ENCODE measurements at places on chromosomes 7 and 10.
A peak's percentile ranks its signal among the peaks of the same experiment; 100 is the strongest.

- DNase-seq: peak; percentile 53
Observed at GRCh38 chr7:108358553-108358952, 97.7 kb downstream of the NRCAM start.

GRCh38 chr10:79246606-79247275 lies 100.5 kb upstream of the PPIF start:
- peak; percentile 38 for DNase-seq

DNA sequence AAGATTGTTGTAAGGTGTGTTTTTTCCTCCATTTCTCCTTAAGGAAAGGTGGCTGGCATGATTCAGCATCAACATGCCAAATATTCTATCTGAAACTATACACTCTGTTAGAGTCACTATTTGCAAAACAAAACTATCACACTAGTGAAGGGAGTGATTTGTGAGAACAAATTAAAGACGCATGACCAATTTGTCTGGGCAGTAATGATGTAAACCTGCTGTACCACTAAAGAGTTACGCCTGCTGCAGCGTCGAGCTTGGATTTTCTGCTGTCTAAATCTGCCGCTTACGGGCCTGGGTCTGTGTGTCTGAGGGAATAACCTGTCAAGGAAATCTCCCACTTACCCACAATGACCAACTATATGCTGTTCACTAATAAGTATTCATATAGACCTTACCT lies 648.3 kb downstream of the PARD3 start:
- no peak for DNase-seq

DNA sequence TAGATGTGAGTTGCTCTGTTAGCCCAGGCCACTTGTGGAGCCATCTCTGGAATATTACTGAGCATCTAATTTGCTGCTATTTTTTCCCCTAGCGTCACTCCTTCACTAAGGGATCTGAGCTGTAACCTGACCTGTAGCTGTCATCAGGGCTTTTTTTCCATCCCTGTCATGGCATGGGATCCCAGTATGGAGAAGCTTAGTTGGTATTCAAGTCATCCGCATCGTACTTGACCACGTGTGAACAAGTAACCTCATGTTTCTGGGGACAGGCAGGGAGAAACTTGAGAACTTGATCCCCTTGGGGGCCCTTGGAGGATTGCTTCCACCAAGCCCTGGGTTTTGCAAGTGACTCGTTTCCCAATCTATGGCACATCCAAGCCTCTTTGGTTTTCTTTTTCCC lies 474.4 kb upstream of the GALNT17 start:
- DNase-seq: no peak

- peak; percentile 89 for DNase-seq
Observed at GRCh38 chr10:114825513-114826253, 4.1 kb downstream of the FHIP2A start.

DNA sequence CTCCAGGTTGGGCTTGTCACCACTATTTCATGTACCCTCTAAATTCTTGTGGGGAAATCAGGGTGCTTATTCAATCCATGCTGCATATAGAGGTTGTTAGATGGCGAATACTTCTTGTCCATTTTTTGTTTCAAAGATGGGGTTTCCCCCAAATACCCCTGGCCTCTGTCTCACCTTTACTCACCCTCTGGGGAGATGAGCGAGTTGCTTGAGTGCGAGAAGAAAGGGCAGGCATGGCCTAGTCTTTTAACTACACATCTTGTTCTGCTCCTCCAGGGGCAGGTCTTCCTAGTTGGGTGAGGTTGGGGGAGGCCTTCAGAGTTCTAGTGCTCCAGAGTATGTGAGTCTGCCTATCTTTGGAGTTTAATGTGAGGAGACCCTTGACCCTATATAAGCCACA lies 46.2 kb downstream of the HHEX start:
- DNase-seq: no peak
